Activated CD4-positive, alpha-beta T cell treated with anti-CD3 and anti-CD28 coated beads for 48 hours (primary cell): ENCODE measurements at places on chromosomes 7 and 10.

DNA sequence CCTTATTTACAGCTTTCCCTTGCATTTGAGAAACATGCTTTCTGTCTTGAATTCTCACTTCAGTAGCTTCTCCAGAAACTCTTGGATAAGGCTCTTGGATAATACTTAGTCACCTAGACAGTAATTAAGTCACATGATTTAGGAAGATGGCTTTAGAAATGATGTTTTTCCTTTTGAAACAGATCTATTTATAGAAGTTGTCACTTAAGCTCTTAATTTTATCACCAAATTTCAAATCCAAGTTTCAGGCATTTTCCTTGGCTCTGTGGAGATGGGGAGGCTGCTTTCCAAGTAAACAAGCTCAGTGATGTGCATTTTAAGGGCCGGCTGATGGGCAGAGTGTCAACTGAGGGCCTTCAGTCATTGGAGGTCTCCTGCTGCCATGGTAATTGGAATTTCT lies 130.3 kb downstream of the SRI start:
- no peak for DNase-seq

- no peak for DNase-seq
Observed at GRCh38 chr10:80055760-80056159, 22.7 kb upstream of the TMEM254 start.

DNA sequence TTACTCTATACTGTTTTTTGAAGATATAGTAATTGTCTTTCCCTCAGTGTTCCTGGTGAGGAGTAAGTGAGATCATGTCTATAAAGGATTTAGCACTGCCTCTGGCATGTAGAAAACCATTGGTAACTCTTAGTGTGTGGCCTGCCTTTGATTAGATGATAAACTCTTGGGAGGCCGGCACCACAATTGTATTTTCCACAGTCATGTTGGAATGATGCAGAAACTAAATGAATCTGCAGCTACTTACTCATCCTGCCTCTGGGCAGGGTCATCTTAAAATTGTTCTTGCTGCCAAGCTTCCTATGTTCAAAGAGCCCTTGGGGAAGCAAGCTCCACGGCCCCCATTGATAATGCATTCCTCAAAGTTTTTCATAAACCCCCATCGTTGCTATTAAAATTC lies 204.6 kb downstream of the ANKRD7 start:
- no peak for DNase-seq

- no peak for DNase-seq
Observed at GRCh38 chr10:24872049-24872789, 80.2 kb downstream of the PRTFDC1 start.

GRCh38 chr7:17101207-17101696 lies 197.2 kb upstream of the AHR start:
- no peak for DNase-seq
